CD4-positive, alpha-beta T cell (primary cell): ENCODE measurements at places on chromosomes 2 and 18.

DNA sequence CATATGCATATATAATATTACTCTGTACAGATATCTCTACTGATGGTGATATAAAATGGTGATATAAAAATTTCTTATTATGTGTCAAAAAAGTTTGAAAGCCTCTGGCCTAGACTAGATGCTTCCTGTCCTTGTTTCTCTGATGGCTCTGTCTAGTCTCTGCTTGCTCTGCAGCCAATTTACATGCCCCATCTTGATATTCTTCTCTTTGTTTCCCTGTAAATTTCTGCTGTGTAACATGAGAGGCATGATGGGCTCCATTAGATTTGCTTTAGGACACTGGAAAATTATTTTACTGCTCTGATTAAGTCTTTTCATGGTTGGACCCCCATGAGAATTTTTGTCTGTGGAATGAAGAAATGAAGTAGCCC is 24.3 kb downstream of the BABAM2 start:
- no peak for DNase-seq

DNA sequence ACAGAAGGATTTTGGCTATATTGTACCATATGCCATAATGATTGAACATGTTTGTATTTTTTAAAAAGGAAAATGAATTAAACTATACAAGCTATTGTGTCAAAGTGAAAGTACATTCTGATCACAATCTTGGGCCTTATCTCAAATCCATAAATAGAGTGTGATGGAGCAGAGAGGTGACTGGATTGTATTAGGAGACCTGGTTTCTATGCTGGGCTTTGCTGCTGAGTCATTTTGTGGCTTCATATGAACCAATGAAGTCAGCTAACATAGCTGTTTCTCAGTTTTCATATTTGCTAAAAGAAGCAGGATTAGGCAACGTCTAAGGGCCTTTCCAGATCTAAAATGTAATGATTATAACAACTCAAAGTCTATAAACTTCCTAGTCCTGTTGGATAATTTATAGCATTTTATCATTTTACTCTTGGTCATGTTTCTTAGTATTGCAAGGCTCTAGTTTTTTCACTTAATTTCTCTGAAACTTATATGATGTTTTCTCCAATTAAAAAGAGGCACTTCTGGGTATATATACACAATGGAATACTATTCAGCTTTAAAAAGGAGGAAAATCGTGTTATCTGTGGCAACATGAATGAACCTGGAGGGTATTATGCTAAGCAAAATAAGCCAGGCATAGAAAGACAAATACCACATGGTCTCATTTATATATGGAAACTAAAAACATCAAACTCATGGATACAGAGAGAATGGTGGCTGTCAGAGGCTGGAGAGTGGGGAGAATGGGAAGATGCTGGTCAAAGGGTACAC is 112.3 kb downstream of the MEP1B start:
- no peak for DNase-seq

DNA sequence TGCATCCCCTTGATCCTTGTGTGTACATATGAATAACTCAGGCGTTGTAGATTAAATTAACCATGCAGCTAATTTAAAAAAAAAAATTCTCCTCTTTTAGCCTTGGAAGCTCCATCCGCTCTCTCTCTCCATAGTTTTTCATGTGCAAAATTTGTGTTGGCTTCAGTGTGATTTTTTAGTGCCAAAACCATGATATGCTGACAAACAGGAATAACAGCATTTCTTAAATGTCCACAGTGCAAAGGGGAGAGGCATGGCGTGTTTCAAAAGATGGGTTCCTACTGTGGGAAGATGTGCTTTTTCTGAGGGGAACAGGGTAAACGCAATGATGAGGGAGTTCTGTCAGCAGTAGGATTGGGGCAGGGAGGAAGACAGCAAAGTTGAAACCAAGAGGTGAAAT is 247.0 kb downstream of the ICOS start:
- no peak for DNase-seq

GRCh38 chr2:46508312-46508711 is 28.9 kb downstream of the TMEM247 start:
- DNase-seq = no peak

DNA sequence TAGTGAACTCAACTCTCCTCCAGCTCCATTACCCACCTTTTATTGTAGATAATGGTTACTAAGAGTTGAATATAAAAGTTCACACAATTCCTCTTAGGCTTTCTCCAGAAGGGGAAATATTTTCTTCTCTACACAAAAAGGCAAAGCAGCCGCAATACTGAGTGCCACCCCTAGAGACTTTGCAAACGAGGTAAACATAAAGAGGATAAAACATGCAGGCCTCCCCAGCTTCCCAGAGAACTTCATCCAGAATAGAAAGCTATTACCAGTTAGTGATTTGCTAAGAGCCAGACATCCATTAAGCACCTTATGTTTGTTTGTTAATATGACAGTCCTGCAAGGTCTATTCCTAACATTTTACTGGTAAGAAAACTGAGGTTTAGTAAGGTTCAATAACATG is 17.4 kb downstream of the ZNF521 start:
- DNase-seq = no peak

GRCh38 chr2:105610576-105611332 is 134.0 kb upstream of the NCK2 start:
- no peak for DNase-seq
